ENCODE measurements at places on chromosomes 6 and 20.

DNA sequence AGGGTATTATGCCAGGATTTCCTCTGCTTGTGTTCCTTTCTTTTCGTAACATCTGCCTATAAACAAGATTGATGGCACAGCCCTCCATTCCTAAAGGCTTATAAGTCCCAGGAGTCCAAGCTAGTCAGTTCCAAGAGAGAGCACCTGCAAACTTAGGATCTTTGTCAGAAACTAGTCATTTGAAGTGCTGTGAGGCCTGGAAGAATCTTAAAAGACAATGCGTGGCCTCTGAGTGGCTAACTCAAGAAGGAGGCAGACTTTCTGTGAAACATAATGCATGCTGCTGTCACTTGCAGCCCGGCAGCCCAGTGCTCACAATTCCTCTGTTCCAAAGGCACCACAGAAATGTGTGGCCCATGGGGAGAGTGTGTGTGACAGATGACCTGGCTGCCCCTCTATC lies 135.0 kb upstream of the SUPT3H start:
- no peak for DNase-seq

DNA sequence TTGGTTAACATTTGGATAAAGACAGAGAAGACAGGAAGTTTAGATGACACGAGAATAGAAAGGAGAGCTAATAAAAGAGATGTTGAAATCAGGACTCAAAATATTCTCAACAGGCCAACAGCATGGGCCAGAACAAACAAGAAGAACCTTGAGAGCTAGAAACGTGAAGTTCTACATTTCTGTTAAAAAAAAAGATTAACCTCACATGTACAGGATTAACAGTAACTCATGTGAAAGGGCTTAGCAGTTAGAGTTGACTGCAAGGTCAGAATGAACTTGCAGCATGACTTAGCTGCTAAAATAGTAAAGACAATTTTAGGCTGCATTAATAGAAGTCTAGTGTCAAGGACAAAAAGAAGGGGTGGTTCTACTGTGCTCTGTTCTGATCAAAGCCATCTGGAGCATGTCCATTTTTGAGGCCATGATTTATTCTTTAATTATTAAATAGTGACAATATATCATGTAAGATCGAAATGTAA lies 331.1 kb upstream of the HSF2 start:
- no peak for DNase-seq

DNA sequence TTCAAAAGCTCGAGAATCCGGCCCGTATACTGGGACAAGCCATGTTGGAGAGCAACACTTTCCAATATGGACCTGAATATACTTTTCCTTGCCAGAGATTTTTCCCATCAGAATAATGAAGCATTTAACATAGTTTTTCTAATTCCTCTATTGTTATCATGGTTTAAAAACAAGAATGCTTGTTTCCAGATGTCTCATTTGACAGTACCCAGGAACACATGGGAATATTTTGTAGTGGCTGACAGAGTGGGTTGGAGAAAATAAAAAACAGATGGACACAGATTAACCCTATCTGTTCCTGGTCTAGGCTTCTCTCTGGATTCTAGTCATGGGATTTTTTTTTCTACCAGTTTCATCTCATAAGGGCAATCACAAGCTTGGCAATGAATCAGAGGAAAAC lies 164.8 kb upstream of the CEP162 start:
- DNase-seq: no peak

DNA sequence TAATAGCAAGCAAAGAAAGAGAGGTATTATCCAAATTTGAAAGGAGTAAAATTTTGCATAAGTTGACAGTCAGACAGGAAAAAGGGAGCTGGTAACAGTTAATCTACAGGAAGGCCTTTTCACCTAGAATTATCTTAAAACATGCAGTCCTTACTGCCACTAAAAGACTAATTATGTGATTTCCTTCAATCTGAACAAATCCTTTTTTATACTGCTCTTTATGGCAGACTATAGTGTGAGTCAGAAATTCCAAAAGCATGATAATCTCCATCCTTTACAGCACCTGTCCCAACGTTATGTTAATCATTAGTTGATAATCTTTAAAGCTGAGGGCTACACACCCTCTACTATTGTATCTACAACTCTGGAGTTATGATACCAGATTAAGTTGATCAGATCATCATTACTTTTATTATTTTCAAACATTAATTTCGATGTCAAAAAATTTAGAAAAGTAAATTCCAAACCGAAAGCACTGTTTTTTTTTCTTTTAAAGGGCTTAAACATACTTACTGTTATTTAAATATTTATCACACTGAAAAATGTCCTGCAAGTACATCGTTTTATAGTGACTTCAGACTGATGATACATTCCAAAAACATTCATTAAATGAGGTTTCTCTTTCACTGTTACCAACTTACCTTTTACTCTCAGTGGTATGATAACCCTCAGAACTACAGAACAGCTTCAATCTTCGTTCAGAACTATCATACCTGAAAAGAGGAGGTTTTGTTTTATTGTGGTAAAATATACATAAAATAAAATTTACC lies 33.2 kb upstream of the AKAP7 start:
- no peak for DNase-seq

- DNase-seq: no peak
Observed at GRCh38 chr6:169250660-169251059, 3.0 kb downstream of the THBS2 start.

DNA sequence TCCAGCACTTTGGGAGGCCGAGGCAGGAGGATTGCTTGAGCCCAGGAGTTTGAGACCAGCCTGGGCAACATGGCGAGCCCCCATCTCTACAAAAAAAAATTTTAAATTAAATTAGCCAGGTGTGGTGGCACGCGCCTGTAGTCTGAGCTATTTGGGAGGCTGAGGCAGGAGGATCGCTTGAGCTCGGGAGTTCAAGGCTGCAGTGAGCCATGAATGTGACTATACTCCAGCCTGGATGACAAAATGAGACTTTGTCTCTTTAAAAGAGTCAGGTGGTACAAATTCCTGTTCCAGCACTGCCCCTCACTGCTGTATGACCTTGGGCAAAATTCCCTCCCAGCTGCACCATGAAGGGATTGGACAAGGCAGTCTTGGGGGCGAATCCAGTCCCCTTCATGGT lies 28.5 kb downstream of the AHCY start:
- DNase-seq: no peak

- no peak for DNase-seq
Observed at GRCh38 chr20:4937407-4938319, 63.6 kb downstream of the SLC23A2 start.

DNA sequence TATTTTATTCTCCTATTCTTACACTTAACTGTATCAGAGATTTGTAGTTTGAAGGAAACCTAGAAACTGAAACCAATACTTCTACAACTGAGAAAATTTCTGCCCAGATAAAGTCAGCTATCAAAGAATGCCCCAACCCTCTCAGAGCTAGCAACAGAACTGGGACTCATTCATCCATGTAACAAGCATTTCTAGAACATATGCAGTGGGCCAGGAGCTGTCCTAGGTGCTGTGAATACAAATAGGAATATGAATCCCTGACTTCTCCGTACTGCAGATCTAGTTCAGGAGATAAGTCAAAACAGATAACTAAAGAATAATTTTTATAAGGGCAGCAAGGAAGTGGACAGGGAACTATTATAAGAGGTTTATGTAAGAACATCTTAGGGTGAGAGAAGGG lies 654.1 kb upstream of the NOX3 start:
- DNase-seq: no peak

GRCh38 chr6:55882718-55883569 lies 7.6 kb upstream of the BMP5 start:
- DNase-seq: no peak

DNA sequence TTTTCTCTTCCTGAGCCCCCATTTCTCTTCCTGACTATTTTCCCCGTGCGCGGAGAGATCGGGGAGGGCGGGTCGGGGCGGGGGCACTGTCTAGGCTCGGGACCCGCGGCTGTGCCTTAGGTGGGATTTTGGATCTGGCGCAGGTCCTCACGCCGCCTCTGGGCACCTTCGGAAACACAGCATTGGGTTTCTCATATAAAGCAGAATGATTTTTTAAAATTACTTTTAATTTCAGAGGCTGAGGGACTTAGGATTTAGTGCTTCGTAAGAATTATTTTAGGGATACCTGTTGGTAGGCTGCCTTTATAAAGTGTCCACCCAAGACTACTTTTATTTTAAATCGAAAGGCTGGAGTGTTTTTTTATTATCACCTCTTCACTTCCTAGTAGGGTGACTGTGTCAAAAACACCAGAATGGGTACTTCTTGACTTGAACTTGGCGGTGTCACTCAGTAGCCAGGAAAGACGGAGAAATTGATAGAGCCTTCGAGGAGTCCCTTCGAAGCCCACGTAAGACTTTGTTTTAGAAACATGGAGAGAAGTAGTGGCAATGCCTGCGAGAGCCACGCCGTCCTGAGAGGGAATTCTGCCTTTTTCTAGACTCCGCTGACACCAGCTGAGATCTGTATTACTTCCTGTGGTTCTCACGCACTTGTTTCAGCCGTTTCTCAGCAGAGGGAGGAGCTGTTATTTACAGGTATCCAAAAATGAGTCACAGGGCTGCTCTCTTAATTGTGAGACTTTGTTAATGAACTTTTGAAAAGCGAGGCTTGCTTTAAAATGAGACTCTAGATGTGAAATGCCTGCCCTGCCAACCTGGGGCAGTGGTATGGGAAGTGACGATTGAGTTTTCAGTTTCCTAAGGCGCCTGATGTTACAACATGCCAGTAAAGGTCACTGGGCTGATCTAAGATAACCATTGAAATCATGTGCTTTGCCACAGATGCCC lies 667 bp downstream of the STX11 start:
- DNase-seq: peak; percentile 81

DNA sequence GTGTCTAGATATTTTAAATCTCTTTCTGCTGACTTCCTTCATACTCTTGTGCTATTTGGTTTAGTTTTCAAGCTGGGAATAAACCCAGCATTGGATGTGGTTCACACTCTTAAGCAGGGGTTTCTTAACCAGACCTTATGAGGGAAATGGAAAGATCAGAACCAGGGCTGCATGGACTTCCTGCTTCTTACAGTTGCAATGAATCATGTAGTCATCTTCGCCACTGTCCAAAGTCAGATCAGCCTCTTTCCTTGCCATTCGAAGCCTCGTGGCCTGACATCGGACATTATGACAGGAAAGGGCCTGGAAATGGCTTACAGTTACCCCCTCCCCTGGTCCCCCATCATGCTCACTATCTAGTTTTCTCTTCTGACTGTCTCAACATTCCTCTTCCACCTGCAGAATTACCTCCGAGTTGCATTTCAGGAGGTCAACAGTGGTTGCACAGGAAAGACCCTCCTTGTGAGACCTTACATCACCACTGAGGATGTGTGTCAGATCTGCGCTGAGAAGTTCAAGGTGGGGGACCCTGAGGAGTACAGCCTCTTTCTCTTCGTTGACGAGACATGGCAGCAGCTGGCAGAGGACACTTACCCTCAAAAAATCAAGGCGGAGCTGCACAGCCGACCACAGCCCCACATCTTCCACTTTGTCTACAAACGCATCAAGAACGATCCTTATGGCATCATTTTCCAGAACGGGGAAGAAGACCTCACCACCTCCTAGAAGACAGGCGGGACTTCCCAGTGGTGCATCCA lies 16.8 kb upstream of the NAA20 start:
- peak; percentile 10 for DNase-seq

GRCh38 chr20:36104244-36104643 lies 50.3 kb upstream of the EPB41L1 start:
- DNase-seq: no peak

DNA sequence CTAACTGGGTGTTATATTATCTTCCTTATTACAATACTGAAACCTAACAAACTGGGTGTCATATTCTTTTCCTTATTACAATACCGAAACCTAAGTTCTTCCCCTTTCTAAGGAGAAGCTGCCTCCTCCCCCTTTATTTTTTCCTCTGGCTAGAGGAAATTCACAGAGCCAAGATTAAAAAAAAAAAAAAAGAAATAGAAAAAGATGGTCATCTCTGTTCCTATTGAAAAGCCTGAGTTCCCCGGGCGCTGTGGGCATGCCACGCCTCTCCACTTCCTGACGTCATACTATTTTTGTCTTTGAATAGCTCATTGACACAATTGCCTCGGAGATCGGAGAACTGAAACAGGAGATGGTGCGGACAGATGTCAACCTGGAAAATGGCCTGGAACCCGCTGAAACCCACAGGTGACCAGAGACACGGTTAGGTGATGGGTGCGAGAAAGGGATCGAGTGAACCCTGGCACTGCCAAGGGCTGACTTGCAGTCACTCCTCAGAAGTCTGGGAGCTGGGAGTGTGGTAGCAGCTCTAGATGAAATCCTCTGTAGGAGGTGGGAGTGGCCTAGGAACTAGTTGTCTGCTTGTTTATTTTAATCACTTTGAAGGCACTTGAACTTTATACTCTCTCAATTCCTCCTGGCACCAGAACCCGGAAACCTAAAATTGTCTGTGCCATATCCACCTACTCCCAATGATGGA lies 82.2 kb upstream of the NAA20 start:
- DNase-seq: peak; percentile 9

DNA sequence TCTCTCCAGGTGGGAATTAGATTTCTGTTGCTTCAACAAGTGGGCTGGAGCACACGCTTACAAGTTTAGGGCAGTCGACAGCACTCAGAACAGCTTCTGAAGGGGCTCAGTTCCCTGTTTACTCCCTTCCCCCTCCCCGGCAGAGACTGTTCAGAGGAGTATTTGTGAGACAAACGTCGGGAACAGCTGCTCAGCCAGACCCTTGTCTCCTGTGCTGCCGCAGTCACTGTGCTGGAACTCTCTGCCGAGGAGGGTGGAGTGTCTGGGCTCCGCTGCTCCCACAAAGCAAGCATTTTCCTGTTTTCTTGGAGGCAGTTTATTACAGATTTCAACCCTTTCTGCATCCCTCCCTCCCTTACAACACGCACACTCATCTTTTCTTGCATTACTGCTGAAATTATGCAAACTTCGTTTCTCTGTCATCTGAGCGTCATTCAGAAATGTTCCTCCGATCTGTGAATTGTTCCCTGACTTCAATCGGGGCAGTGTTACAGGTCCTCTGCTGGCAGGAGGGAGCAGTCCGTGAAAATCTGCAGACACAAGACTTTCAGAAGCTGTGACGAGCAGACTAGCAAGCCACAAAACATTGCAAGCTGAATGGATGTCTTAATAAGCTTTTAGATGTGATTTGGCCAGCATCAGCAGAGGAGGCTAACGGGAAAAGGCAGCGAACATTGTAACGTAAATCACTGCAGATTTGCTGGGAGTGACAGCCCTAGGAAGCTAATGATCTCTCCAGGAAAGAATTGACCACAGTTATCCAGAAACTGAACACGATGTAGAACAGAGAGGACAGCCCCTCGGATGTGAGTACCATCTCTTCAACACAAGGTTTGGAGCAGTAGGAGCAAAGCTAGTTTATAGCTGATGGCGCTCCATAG lies 76.2 kb downstream of the LYRM2 start:
- DNase-seq: no peak

DNA sequence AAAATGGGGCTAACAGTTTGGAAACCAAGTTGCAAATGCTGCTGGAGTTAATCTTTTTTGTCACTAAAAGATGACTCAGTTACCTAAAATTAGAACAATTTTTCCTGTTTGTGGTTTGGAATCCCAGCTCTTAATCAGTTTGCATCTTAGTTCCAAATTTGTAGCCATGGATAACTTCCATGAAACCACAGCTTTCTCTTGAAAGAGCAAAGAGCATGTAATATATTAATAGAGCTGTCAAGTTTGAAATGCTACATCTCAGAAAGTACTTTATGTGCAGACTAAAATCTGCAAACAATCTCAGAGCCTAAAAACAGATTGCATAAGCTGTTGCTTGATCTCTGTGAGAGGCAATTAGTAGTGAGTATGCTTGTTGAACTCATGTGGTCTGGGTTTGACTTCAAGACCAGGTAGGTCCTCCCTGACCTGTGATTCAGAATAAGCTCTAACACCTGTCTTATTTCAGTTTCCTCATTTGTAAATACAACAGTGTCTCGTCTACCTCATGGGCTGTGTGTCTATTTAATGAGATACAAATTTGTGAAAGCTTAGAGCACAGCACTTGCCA lies 23.5 kb downstream of the DHX35 start:
- DNase-seq: no peak

- DNase-seq: peak; percentile 85
Observed at GRCh38 chr6:38671885-38672467, 31.0 kb downstream of the GLO1 start.
